ENCODE measurements at places on chromosomes 6 and 20.

DNA sequence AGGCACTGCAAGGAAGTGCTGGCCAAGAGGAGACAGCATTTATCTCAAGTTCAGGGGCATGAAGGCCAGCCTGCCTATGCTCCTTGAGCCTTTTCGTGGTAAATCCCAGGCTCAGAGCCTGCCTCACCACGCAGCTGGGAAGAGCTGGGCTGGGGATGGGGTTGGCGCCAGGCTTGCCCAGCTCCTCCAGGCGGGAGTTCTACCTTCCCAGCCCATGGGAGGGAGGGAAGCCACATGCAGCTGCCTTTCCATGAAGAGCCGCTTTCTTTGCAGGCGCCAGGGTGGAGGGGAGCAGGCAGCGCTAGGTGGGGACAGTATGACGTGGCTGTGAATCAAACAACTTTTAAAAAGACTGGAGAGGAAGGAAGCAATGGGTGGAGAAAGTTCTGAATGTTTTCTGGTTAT lies 19.5 kb upstream of the SIRT5 start:
- DNase-seq: no peak

DNA sequence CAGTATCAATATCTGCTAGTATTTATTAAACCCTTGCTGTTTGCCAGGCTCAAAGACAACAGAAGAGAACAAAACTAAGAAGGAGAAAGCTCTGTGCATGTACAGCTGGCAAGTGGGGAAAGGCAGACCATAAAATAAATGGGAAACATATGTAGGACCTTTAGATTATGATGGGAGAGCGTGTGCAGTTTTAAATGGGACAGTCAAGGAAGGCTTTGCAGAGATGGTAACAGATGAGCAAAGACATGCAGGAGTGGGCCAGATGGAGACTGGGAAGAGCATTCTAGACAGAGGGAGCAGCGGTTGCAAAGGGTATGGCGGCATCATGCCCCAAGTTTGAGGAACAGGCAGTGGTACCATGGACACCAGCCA lies 260.0 kb downstream of the NRN1 start:
- DNase-seq: no peak

GRCh38 chr6:167892835-167893815 lies 66.4 kb downstream of the AFDN start:
- no peak for DNase-seq

DNA sequence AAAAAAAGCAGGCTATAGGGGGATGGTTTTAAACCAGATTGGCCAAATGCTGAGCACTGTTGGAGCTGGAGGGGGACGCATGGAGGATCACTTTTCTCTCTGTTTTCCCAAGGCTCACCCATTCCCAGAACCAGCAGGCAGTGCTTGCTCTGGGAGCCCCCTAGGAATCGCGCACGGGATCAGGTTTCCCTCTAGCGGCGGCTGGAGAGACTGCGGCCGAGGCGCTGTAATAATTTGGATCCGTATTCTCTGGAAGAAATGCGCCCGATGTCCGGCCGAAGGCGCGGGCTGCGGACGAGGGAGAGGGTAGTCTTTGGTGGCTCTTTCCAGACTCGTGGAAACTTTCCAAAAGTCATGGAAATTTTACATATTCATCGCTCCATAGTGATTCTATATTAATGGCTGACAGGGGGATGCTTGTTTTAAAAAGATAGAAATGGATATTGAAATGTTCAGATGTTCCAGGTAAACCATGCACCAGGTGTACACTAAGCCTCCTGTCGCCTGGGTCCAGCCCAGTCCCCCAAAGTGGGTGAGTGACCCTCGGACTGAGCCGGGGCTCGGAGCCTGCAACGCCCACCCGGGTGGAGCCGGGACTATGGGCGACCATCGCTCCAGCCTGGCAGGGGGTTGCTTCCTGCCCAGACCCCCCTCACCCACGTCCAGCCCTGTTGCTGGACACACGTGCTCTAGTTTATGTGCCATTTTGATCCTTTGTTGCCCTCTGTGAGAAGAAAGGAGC lies 78.7 kb upstream of the PHACTR3 start:
- DNase-seq: peak; percentile 9

GRCh38 chr20:23628402-23629016 lies 9.2 kb downstream of the CST3 start:
- no peak for DNase-seq

DNA sequence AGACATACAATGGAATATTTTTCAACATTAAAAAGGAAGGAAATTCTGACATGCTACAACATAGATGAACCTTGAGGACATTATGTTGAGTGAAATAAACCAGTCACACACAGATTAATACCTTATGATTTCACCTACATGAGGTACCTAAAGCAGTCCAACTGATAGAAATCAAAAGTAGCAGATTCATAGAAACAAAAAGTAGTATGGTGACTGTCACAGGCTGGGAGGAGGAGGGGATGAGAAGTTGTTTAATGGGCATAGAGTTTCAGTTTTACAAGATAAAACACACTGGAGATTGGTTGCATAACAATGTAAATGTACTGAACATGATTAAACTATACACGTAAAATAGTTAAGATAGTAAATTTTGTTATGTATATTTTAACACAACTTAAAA lies 48.5 kb upstream of the OLIG3 start:
- DNase-seq: no peak

GRCh38 chr20:23125625-23126191 lies 39.6 kb upstream of the CD93 start:
- DNase-seq: no peak

- DNase-seq: no peak
Measured at GRCh38 chr6:2646346-2646745, 104.4 kb downstream of the MYLK4 start.

DNA sequence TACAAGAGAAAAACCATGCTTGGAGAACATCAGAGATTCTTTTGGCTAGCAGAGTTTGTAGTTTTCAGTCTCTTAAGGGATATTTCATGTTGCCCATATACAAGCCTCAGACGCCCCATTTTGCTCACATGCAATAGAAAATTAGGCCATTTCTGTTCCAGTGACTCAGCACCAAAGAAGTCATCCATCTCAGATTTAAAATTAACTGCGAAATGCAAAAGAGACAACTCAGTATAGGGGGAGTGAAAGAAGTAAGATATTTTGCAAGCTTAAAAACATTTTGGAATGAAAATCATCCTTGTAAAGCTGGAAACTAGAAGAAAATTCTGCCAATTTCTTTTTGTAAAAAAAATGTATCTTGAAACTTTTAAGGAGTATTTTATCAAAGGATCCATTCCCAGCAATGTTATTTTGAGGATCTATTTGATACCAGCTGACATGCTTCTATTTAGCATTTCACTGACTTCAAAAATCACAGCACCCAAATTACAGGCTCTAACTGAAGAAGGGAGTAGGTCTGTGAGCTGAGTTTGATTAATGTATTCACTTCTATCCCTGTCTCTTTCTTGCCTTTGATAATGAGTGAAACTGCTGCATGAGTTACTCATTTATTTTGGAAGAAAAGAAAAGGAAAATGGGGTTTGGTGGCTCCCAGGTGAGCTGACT lies 223.7 kb upstream of the SULF2 start:
- DNase-seq: no peak

- DNase-seq: no peak
Measured at GRCh38 chr6:114833211-114833610, 490.4 kb upstream of the HS3ST5 start.

- no peak for DNase-seq
Measured at GRCh38 chr6:128005009-128005408, 104.2 kb upstream of the THEMIS start.

DNA sequence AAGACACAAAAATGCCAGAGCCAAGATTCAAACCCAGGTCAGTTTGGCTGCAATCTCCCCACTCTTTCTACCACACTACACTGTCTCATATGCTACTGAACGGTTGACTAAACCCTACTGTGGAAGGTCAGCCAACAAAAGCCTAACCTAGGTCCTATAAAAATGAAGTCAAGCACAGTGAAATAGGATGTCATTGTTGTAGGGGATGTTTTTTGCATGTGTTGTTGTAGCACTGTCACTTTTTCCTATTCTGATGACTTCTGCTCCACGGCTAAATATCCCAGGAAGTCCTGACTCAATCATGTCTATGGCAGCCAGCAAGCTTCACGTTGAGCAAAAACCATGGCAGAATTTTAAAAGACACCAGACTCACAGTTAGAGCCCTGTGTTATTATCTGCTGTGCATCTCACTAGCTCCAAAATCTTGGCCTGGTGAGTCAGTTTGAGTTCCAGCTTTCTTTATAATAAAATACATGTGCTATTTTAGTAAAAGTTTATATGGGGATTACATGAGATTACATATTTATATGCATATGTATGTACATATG lies 322.1 kb upstream of the NT5E start:
- no peak for DNase-seq

DNA sequence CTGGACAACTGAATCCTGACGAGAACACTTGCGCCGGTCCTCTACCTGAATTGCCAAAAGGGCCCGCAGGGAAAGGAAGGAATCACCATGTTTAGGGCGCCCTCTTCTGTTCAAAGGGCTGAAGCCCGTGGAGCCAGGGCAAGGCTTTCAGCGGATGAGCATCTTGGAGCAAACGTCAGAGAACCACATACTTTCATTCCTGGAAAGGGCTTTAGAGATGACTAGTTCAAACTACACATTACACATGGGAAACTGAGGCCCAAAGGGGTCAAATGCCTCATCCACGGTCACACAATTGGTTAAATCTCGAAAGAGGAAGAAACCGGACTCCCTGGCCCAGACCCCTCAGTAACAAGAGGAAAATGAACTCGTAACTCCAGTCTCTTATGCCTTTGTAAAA lies 11.5 kb upstream of the ZNF133 start:
- DNase-seq: peak; percentile 62

GRCh38 chr6:108902382-108902792 lies 54.2 kb downstream of the ARMC2 start:
- no peak for DNase-seq

- no peak for DNase-seq
Measured at GRCh38 chr6:1387538-1387875, 1.9 kb upstream of the FOXF2 start.

DNA sequence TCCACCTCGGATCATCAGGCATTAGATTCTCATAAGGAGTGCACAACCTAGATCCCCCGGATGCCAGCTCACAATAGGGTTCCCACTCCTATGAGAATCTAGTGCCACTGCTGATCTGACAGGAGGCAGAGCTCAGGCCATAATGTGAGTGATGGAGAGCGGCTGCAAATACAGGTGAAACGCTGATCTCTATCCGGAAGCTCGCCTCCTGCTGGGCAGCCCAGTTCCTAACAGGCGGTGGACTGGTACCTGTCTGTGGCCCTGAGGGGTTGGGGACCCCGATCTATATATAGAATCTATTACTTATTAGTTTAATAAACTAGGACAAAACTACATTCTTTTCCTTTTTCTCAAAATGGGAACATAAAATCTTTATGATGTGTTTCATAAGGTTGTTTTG lies 741.9 kb downstream of the RFPL4B start:
- DNase-seq: no peak

GRCh38 chr6:137309078-137309762 lies 90.0 kb upstream of the IFNGR1 start:
- no peak for DNase-seq

- no peak for DNase-seq
Measured at GRCh38 chr6:17580518-17581048, 19.5 kb upstream of the FAM8A1 start.

GRCh38 chr20:1817577-1818211 lies 77.5 kb upstream of the SIRPA start:
- no peak for DNase-seq

DNA sequence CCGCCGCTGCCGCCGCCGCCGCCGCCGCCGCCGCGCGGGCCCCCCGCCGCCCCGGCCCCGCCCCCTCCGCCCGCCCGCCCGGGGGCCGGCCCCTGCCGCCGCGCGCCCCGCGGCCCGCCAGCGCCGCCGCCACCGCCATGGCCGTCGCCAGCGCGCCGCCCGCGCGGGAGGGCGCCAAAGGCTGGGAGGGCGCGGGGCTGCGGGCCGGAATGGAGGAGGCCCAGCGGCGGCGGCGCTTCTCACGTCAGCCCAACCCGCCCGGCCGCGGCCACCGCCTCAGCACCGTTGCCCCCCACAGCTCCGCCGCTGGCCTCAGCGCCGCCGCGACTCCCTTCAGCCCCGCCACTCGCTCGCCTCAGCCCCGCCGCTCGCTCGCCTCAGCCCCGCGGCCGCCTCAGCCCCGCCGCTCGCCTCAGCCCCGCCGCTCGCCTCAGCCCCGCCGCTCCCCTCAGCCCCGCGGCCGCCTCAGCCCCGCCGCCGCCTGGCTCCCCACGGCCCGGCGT lies 258 bp downstream of the PHF10 start:
- peak; percentile 36 for DNase-seq

DNA sequence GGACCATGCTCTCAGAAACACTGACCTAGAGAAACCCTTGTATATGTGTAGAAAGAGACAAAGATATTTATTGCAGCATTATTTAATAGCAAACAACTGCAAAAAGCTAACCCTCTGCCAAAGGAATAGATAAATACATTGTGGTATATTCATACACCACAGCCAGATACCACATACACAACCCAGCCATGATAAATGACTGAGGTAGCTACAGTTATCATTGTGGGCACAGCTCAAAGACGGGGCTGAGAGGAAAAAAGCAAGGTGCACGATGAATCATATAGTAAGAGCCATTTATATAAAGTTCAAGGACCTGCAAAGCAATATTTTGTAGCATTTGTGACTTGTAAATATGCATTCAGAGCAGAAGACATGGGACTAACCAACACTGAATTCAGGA lies 30.8 kb downstream of the RSPO4 start:
- no peak for DNase-seq

DNA sequence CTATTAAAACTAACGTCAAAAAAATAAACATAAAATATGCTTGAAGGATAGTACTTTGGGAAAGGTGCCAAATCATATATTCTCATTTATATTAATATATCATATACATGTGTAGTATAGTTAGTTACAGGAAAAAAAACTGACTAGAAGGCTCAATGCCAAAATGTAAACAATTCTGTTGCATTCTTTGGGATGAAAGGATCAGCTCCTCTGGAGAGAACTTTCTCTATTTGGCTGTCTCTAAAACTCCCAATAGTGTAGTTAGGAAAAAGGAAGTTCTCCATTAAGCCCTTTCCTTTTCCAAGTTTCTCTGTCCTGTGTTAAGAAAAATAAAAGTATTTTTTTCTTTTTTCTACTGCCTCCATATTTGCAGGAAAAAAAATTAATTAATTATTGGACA lies 86.5 kb upstream of the BTN3A2 start:
- no peak for DNase-seq
